Esophagus muscularis mucosa (tissue), 4 donors: ENCODE measurements at places on chromosomes 1 and 21. TPM values are rescaled to one million over a fixed set of nuclear protein-coding genes. Genes with fewer than 3 reads are reported as not detected.

AK2 gene
- 70.2 TPM for total RNA-seq

TMPRSS3 gene
- not detected for total RNA-seq

KLHDC9 gene
- 7.4 TPM for total RNA-seq

C1orf185 gene
- not detected for total RNA-seq

DNALI1 gene
- 15.4 TPM for total RNA-seq

- DNase-seq = no peak
Measured at GRCh38 chr1:221272940-221273339, 393.7 kb downstream of the HLX start.

DNA sequence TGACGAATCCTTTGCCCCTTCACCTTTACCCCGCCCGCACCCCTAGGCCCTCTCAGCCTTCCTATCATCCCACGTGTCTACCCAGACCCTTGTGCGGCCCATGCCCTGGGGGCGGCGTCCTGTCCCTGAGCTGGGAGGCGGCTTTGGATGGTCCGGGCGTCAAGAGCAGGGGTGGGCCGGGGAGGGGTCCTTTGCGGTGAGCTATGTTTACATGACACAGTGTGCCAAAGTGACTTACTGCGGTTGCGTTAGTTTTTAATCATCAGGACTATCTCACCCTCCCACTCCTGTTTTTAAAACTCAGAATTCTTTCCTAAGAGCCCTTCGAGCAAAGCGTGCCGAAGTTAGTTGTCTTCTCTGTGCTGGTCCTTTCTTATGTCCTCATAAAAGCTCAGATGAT is 144.6 kb downstream of the PGBD5 start:
- DNase-seq = no peak

GRCh38 chr21:28604946-28605537 is 387.6 kb downstream of the LTN1 start:
- DNase-seq = no peak

GRCh38 chr1:214492401-214493075 is 58.9 kb downstream of the PTPN14 start:
- DNase-seq = no peak

DNA sequence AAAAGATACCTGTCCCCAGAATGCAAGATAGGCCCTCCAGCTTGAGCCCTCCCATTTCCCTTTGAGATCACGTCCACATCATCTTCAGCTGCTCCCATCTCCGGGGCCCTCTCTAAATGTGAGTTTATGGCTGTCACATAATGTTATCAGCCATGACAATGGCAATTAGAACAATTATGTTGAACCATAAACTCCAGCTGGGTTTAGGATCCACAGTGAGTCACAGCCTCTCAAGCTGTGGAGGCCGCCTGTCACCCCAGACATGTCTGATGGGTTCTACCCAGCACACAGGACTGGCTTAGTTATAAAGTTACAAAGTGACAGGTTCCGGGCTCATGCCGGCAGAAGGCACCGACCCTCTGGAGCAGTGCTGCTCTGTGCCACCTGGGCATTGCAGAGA is 597.3 kb downstream of the PTPRU start:
- DNase-seq = no peak

GRCh38 chr1:156062189-156062588 is 1.2 kb downstream of the RAB25 start:
- DNase-seq = no peak

DNA sequence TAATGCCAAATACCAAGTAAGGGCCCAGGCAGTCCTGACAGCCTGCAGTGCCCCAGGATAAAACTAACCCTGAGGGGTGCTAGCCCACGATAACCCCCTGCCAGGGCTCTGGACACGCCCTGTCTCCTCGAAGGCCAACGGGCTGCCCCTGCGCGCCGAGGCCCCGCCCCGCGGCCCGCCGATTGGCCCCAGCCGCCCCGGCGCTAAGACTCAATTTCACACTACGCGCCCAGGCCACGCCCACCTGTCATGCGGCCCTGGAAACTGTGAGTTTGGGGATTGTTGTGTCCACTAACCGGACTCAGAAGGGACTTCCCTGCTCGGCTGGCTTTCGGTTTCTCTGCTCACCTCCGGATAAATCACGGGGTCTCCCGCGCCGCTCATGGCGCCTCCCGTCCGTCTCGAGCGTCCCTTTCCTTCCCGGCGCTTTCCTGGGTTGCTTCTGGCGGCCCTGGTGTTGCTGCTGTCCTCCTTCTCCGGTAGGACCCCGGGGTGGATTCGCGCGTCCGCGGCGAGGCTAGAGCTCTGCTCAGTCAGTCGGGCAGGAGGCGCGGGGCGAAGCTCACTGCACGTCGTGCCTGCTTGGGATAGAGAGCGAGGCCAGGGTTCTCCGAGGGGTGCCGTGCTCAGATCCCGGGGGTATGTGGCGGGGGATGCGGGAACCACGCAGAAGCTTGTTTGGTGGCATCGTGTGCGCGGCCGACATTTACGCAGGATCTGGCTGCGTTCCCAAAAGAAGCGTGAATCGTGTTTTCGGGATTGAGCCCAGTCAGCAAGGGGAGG is at the start of gene CR1L:
CR1L (plus strand) TSS at position 282 of the 783 bp plus-strand sequence; CDS start at position 383, 101 bp downstream.
- DNase-seq = peak; percentile 93

DNA sequence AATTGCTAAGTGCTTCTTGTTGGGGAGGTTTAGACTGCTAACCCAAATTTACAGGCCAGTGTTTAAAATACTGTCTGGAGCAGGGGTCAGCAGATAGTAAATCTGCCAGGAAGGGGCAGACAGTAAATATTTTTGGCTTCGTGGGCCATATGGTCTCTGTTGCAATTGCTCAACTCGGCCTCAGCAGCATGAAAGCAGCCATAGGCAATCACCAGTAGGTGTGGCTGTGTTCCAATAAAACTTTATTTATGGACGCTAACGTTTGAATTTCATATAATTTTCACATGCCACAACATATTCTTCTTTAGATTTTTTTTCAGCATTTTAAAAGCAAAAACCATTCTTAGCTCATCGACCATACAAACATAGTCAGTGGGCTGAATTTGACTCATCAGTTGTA is 172.7 kb downstream of the BRINP2 start:
- no peak for DNase-seq

DNA sequence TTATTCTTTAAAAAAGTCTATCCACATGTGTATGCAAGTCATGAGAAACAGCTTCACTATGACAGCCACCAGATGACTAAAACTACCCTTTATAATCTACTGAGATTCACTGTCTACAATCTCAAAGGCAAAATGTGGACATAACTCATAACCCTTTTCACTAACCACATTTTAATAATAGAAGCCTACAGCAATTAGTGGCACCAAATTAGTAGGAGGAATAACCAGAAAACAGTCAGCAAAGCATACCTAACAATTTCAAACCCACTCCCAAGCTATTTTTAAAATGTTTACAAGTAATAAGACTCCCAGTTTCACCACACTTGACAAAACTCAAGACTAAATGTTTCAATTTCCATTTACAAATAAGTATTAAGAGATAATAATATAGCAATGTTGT is 442.9 kb downstream of the PTPRC start:
- no peak for DNase-seq

DNA sequence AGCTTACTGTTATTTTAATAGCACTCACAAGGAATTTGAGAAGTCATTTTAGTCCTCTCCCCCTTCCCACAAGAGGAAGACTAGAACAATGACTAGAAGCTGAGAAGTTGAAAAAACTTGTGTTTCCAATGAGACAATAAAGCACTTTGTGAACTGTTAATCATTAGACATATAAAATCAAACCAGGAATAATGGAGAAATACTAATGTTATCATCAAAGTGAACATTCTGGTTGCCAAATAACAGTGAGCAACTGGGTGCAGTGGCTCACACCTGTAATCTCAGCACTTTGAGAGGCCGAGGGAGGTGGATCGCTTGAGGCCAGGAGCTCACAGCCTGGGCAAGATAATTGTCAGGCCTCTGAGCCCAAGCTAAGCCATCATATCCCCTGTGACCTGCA is 54.0 kb upstream of the RASAL2 start:
- no peak for DNase-seq
